ENCODE measurements at places on chromosomes 5 and 9.

GRCh38 chr5:111810112-111810511 lies 53.1 kb upstream of the NREP start:
- no peak for DNase-seq

GRCh38 chr9:125538092-125538473 lies 168.9 kb downstream of the MAPKAP1 start:
- DNase-seq: no peak

GRCh38 chr5:33712664-33713063 lies 179.1 kb downstream of the ADAMTS12 start:
- DNase-seq: no peak

DNA sequence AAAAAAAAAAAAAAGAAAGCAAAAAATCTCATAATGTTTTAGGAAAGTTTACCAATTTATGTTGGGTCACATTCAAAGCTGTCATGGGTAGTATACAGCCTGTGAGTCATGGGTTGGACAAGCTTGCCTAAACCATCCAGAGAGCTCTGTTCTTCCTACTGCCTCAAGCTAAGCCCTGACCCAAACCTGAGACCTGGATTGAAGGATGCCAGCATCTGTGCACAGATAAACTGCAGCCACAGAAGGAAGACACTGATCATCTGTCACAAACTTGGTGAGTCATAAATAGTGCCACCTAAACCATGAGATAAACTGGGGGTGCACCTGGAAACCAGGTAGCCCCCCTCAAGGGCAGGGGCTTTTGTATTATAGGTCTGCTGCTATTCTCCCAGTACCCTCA lies 31.0 kb downstream of the CSF2 start:
- no peak for DNase-seq

GRCh38 chr5:171749365-171749764 lies 36.3 kb upstream of the SMIM23 start:
- DNase-seq: no peak
